Activated naive CD4-positive, alpha-beta T cell treated with Interleukin-2 at 50 U/mL for 16 hours (primary cell): ENCODE measurements at places on chromosomes 7 and 10.
A peak's percentile ranks its signal among the peaks of the same experiment; 100 is the strongest.

GRCh38 chr7:77825131-77825530, 26.6 kb downstream of the PHTF2 start:
- no peak for DNase-seq

- DNase-seq, result no peak
These were observed 34.0 kb upstream of the SFTPD start for GRCh38 chr10:79982861-79983260.

DNA sequence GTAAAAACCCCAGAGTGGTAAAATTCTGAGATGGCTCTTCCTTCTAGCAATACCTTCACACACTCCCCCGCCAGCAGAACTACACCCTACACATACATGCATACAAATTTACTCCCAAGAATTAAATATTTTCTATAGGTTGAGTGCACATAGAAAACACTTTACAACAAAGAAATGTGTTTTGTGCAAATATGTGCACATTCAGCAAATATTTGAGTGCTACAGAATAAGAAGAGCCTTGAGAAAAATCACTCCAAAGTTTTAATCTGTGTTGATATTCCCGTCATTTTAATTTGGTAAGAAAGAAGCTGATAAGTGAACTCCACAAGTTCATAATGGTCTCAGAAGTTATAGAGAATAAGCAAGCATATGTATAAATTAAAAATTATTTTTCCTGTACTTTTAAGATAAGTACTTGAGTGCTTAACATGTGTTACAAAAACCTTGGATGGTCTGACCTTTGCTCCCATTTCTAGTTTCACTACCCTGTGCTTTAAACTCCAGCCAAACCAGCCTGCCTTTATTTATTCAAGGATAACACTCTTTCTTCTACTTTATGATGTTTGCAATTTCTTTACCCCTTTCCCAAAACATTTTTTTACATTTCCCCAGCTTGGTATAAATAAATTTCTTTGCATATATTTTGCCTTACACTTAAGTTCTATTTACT, 733.5 kb upstream of the LRRTM3 start:
- DNase-seq, result no peak

DNA sequence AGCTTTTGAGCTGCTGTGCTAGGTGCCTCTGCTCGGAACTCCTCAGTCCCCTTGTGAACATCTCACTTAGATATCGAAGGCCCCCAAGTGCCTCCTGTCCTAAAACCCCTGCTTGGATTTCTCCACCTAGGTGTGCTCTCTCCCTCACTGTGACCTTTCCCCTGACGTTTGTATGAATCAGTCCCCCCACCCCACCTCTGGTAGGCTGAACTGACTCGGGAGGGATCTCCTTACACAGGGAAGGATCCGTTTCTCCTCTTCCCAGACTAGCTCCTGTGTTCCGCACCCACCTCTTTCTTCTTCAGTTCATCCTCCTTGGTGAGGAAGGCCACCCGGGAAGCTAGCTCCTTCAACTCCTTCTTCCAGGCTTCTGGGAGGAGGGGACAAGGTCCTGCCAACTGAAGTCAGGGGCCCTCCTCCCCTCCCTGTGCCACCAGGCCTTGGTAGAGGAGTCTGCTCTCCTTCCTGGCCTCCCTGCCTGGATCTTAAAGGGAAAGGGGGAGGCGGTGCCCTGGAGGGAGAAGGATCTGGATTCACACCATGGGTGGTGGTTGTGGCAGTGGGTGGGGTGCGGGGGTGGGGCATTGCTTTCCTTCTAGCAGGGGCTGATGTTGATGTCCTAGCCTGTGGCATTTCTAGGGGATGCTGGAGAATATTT, 6.8 kb downstream of the TBATA start:
- no peak for DNase-seq

- DNase-seq, result no peak
These were observed 44.4 kb downstream of the AMZ1 start for GRCh38 chr7:2732388-2732787.

- DNase-seq, result no peak
These were observed 43.3 kb upstream of the ANLN start for GRCh38 chr7:36346260-36346831.

GRCh38 chr7:88226886-88227516, 7.2 kb upstream of the SRI start:
- no peak for DNase-seq

DNA sequence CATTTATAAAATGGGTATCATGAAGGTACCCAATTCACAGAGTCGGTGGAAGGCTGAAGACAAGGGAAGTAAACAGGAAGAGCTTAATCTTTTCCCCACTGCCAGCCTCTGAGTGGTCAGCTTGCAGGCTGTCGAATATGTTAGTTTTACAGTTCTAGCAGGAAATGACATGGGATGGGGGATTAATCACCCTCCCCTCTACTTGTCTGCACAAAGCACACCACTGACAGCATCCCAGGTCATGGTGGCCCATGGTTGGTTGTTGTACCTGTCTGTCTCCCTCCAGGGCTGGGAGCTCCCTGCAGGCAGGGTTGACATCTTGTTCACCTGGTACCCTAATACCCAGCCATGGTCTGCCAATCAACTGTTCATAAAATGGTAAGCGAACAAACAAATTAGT, 55.6 kb downstream of the GRB10 start:
- no peak for DNase-seq

GRCh38 chr10:74223755-74224529, 72.9 kb downstream of the ADK start:
- DNase-seq, result no peak

DNA sequence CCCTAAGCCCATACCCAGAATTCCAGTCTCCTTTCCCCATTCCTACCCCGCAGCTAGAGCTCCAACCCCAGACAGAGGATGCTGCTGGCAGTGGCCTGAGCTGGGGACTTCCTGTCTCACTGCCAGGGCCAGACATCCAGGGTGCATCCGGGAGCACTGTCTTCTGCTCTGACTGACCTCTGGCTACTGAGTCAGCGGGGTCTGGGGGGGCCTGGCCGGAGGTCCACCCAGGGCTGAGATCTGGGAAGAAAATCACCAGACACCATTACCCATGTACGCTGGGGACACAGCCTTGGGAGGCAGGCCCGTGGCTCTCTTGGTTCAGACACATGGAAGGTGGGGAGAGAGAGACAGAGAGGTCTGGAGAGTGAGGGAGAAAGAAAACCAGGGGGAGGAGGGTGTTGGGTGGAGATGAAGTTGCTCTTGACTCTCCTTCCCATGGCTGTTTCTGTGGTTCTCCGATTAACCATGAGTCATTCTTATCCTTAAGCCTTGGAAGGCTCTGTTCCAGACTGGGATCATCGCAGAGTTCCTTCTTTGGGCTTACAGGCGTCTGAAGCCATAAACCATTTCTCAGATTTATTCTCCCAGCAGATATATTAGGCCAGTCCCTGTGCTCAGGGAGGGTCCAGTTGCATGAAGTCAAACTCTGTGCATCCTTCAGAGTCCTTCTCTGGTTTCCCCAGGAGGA, 23.6 kb downstream of the TSPAN15 start:
- DNase-seq, result no peak

GRCh38 chr7:33733870-33734650, 171.3 kb upstream of the BMPER start:
- DNase-seq, result no peak

- no peak for DNase-seq
These were observed 115.8 kb downstream of the THSD7A start for GRCh38 chr7:11716185-11716584.

DNA sequence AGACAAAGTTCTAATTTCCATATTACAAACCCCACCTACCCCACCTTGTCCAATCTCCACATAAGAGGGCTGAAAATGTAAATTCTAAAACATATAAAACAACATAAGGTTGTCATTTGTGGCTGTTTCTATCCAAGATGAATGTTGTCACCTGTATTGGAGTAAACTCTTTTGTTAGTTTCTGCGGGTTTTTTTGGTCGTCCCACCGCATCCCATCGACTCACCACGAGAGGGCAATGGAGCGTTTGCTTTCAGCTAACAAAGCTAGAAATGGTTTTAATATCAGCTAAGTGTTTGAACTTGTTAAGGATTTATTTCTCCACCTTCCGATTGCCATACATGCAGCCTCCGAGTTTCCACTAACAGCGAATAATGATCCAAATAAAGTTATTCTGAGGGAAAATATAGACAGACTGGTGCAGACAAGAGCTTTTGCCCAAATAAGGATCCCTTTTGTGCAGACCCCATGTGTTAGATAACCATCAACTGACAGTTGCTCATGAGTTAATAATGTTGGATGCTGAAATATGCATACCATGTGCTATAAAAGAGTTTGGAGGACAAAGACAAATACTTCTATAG, 137.2 kb downstream of the ARID5B start:
- DNase-seq, result peak; percentile 77

DNA sequence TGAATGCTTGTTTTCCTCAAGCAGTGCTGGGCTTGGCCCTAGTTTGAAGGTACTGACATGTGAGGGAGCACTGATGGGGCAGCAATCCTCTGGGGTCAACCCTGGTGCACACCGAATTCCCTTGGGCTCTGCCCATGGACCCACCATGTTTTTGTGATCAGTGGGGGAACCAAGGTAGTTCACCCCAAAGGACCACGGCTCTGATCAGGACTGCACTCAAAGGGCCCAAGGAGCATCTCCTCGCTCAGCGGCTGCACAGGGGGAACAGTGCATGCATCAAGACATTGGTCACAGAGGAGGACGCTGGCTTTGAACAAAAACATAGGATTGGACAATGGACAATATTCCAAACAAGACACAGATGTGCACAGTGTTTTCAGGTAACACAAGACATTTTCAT, 12.7 kb downstream of the CXCL12 start:
- no peak for DNase-seq

GRCh38 chr7:25253714-25254113, 25.4 kb upstream of the NPVF start:
- DNase-seq, result no peak

- DNase-seq, result no peak
These were observed 30.1 kb upstream of the POT1 start for GRCh38 chr7:124959676-124960075.

GRCh38 chr7:73570521-73570920, 7.9 kb downstream of the TBL2 start:
- DNase-seq, result no peak

DNA sequence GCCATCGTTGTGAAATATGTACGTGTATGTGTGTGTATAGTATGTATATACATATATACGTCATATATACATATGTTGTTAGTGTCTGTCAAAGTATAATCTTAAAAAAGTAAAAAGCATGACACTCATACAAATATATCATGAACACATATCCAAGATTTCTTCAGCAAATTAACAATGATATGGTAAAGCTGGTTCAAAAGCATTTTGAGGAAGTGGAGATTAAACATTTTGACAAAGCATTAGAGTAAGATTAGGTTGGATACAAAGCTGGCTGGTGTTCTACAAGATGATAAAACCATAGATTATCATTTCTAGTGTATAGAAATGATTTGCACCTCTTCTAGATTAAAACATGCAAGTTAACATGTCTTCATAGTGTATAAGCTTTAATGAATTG, 771 bp upstream of the NUDCD3 start:
- DNase-seq, result no peak

DNA sequence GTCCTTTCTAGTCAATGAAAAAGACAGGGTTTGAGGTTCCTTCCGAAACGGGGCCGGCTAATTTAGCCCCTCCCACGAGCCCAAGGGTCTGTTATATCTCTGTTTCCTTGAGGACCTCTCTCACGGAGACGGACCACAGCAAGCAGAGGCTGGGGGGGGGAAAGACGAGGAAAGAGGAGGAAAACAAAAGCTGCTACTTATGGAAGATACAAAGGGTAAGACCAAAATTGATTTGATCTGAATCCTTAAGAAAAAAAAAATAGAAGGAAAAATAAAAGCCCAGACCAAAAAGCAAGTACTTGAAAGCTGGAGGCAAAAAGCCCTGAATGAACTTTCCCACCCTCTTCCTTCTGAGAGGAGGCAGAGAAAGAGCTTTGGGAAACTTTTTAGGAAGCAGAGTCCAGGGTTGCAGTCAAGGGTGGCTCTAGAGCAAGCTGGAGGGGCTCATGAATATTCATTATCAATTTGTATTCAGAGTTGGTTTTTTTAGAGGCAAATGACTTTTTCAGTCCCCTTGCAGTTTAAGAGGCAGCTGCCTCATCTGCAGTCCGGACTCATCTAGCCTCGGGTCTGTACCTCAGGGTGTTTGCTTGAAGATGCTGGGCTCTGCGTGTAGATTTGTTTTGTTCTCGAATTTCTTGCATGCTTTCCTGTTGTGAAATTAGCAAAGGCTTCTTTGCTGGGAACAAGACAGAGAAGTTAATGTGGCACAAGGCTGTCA, at the start of gene ENTPD1:
Gene ENTPD1, plus strand, starts transcription at position 123 of the 721 bp plus-strand sequence. Its CDS starts 77 bp downstream, at position 200.
- DNase-seq, result no peak

DNA sequence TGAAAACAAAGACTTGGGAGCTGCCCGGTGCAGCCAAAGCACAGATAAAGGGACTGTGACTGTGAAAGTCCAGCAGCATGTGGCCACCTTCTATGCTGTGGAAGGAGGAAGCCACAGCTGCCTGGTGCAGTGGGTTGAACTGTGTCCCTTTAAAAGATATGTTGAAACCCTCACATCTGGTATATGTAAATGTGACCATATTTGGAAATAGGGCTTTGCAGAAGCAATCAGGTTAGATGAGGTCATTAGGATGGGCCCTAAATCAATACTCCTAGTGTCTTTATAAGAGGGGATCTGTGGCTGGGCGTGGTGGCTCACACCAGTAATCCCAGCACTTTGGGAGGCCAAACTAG, 136.9 kb downstream of the GLI3 start:
- DNase-seq, result no peak

DNA sequence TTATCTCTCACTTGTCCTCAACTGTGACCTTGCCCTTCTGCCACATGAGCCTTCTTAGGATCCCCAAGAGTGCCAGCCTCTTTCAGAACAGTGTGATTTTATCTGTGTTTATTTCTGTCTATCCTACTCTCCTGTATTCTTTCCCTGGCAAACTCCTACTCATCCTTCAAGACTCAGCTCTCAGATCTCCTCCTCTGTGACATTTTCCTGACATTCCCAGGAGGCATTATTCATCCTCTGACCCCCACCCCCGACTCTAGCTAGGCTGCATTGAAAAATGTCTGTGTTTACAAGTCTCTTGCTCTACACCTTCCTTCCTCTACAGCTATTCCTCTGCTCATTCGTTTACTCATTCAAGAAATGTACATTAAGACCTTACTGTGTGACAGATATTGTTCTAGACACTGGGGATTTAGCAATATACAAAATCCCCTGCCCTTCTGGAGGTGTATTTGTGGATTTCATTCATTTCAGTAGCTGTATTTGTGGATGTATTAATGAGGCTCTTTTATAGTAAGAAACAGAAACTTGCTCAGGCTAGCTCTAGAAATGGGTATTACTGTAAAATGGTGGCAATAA, 61.4 kb upstream of the COMTD1 start:
- no peak for DNase-seq

DNA sequence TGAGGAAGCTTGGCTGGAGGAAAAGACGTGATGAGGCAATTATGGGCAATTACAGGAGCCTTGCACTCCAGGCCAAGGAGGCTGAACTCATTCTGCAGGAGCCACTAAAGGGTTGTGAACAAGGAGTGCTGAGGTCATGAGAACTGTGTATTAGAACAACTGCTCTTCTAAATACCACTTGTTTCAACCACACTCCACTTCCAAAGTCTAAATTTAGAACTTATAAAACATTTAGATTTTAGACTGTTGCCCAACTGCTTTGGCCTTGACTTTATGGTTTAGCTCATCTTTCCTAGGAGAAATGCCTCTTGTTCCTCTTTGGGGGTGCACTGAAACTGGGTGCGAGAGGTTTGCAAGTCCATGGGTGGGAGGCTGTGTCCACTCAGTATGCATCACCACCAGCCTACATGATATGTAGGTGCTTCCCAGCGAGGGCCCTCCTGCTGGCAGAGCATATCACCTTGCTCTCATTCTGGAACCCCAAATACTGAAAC, 199.7 kb upstream of the AOAH start:
- no peak for DNase-seq

- no peak for DNase-seq
These were observed 170.7 kb upstream of the PLPP4 start for GRCh38 chr10:120286280-120286679.
